ENCODE measurements at places on chromosomes 1 and 21.

DNA sequence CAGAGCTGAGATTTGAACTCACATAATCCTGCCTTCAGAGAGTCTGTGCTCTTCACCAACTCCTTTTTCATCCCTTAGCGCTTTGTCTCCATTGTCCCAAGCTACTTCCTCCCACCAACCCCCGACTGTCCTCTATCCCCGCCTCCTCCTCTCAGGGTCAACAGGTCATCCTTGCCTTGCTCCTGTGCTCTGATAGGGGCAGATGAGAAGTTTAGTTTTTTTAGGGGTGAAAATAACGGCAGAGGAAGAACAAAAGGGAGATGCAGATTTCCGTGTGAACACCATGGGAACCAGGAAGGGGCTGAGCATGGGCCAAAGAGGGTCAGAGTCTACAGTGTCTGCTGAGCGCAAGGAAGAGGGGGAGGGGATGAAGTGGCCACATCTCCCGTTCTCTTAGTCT lies 31.9 kb downstream of the GLUL start:
- no peak for DNase-seq

DNA sequence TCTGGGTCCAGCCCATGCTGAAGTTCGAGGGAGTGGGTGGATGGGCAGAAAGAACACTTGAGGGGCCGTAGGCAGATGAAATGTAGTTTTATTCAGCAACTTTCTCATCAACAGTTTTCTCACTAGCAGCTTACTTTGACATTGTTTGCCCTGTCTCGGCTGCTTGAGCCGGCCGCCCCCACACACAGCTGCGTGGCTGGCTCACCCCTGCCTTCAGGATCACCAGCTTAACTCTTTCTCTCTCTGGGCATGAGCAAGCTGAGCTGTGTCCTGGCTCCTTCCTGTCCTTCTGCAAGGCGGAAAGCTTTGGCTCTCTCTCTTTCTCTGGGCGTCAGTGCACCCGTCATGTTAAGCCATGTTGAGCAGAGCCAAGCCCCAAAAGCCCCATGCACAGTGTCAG lies 104.4 kb upstream of the GNG12 start:
- DNase-seq = no peak

DNA sequence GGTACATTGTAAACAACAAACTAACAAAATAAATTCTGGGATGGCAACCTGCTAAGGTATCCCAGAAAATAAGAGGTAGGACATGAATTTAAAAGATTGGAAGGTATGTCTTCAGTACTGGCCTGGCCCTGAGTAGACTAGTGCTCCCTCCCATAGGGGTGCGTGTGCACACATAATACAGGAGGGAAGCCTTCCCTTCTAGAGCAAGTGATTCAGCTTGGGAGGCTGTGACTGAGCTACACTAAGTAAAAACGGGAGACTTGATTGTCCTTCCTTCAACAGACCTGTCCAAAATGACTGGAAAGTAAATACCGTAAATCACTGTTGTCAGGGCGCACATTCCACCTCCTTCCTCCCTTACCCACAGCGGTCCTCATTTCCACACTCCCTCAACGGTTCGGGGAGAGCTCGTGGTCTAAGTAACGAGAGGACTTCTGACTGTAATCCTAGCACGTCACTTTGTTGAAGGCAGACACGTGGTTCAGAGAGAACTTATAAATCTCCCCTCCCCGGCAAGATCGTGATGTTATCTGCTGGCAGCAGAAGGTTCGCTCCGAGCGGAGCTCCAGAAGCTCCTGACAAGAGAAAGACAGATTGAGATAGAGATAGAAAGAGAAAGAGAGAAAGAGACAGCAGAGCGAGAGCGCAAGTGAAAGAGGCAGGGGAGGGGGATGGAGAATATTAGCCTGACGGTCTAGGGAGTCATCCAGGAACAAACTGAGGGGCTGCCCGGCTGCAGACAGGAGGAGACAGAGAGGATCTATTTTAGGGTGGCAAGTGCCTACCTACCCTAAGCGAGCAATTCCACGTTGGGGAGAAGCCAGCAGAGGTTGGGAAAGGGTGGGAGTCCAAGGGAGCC lies at the start of gene TGFB2:
TGFB2 (plus strand) TSS at position 523 of the 859 bp plus-strand sequence. CDS start 1,366 bp downstream, outside the sequence.
- no peak for DNase-seq

- peak; percentile 8 for DNase-seq
These were observed 848 bp downstream of the DNM3 start for GRCh38 chr1:171841931-171842761.

DNA sequence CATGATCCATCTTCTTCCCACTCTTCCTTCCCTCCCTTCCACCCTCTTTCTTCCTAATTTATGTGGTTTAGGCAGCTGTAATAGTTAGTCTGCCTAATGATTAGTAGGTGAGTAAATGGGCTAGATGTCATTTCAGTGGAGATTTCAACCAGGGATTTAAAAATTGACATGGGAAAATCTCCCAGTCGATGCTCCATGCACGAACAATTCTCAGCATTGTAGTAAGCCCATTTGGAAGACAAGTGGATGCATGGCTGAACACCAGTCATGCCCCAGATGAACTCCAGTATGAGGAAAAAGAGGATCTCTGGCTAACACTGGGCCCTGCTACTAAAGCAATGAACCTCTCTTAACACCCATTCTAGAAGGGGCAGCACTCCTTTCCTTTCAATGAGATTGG lies 25.3 kb downstream of the CHI3L2 start:
- no peak for DNase-seq

- DNase-seq = peak; percentile 39
These were observed 791 bp upstream of the STUM start for GRCh38 chr1:226547754-226548191.

GRCh38 chr1:204293605-204294337 lies 66.0 kb downstream of the PLEKHA6 start:
- no peak for DNase-seq

- DNase-seq = no peak
These were observed 558.1 kb downstream of the AGBL4 start for GRCh38 chr1:49465486-49466185.

- no peak for DNase-seq
These were observed 456.2 kb downstream of the KCNT2 start for GRCh38 chr1:196152086-196152485.

- no peak for DNase-seq
These were observed 37.1 kb upstream of the CAP1 start for GRCh38 chr1:40003156-40004093.

GRCh38 chr1:201540846-201541735 lies 2.2 kb downstream of the NAV1 start:
- DNase-seq = no peak

DNA sequence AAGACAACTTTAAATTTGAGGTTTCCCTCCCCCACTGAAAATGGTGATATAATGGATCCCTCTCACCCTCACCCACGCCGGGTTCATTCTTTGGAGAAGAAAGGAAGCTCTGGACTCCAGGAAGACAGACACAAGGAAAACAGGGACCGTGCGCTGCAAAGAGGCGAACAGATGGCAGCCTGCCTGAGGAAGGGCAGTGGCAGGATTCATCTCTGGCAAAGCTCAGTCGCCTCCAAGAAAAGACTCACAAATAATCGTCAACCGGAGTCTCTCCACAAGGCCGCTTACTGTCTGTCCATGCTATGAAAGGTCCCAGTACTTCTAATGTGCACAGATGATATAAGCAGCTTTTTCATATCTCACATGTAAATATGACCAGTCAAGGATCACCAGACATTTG lies 110.3 kb downstream of the TIAM1 start:
- DNase-seq = no peak

GRCh38 chr1:245234217-245235081 lies 79.7 kb downstream of the KIF26B start:
- DNase-seq = no peak

Data from T-helper 9 cell (primary cell).